ENCODE measurements at places on chromosomes 3 and 15.

- no peak for DNase-seq
These were observed 36.4 kb downstream of the CEP152 start for GRCh38 chr15:48774484-48774883.

DNA sequence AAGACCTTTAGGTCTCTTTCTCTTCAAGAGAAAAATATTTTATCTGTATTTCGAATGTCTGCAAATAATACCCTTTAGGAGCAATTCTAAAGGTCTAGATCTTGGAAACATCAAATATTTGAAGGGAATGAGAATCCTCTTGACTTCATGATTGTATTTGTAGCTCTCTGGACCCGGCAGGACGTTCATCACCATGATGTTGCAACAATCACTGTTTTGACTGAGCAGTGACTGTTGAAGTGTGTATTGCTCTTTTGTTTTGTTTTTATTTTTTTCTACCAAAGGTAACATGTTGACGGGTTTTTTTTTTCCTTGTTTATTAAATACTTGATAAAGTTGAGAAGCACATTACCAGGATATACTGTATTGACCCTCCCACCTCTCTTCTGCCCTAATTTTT, 55.3 kb upstream of the CCR4 start:
- DNase-seq, result no peak

- DNase-seq, result peak; percentile 91
These were observed 514 bp downstream of the MBNL1 start for GRCh38 chr3:152269056-152269830.

DNA sequence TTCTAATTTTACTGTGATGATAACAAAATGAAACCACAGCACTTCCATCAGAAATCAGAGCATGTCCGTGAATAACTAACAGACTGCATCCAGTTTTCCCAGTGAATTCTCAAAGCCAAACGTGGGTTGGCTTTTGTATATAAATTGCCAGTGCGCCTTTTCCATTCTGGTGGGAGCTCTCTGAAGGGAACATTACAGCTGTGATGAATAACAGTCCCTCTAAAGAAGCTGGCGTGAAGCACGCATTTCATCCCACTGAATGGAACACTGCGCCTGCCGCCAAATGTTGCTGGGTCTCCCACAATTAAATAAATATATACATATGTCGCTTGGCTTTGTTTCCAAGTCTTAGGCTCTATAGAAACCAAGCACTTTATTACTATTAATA, 113.0 kb upstream of the PFN2 start:
- no peak for DNase-seq

- DNase-seq, result no peak
These were observed 143.7 kb downstream of the ISL2 start for GRCh38 chr15:76480267-76480666.

DNA sequence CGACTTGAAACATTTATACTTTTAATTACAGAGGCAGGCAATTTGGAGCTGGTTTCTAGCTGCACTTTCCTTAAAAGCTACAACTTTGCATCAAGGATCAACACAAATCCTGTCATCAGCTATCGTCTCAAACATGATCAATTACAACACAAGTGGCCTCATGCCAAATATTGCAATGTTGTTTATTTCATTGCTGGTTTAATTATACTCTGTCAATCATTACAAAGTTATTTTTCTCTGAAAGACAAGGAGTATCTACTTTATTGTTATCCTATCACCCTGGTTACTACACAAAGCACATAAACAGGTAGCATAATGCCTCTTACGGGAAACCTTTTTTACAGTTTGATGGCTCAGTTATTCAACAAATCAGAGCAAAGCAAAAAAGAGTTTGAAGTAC, 58.0 kb upstream of the FOXB1 start:
- DNase-seq, result no peak

DNA sequence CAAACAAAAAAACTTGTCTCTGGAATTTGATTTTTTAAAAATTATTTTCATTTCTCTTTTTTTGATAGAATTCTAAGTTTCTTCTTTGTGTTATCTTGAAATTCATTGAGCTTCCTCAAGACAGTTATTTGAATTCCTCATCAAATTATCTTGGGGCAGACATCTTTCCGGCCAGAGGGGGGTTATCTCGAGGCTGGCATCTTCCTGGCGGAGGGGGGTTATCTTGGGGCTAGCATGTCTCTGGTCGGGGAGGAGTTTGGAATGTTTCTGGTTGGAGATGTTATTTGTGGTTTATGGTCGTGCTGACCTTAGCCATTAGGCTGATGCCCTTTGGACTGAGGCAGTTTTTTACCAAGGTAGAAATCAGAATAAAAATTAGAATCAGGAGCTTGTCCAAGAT, 15.9 kb upstream of the TUBGCP5 start:
- DNase-seq, result no peak

DNA sequence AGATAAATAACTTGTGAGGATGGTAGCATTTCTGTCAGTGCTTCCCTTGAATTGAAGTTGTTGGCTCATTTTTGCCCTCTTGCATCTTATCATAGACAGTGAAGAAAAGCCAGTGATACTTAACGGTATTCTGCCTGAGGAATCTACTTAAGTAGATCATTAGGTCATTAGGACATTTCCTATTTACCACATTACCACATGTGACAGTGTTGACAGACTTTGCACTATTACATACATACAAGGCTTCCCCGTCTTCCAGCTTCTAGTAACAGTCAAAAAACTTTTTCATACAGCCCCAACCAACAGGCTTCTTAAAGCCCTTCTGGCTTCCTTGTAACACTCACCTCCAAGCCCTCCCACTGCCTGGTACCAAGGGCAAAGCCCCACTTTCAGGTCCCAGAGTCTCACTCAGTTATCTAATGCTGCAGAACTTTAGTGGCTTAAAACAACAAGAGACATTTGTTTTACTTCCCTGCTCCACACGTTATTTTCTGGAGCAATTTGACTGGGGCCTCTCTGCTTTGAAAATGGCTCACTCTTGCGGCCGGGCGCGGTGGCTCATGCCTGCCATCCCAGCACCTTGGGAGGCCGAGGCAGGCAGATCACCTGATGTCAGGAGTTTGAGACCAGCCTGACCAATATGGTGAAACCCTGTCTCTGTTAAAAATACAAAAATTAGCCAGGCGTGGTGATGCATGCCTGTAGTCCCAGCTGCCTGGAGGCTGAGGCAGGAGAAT, 40.0 kb downstream of the ASB7 start:
- no peak for DNase-seq

DNA sequence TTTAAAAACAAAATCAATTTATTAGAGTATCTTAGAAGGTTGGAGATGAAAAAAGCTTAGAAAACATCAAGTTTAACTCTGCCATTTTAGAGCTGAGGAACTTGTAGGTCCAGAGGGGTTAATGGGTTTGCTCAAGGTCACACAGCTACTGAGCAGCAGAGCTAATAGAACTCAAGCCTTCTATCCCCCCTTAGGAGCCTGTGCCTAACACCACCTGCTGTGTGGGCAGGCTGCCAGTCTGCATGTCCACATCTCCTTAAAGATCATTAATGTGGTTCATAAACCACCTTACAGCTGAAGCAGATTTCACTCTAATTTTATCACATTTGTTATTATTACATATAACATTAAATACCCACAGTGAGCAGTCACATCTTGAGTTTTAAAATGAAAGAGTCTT, 14.1 kb upstream of the SLC35G2 start:
- DNase-seq, result no peak

GRCh38 chr3:69012100-69012799, 1.2 kb downstream of the EOGT start:
- DNase-seq, result no peak

DNA sequence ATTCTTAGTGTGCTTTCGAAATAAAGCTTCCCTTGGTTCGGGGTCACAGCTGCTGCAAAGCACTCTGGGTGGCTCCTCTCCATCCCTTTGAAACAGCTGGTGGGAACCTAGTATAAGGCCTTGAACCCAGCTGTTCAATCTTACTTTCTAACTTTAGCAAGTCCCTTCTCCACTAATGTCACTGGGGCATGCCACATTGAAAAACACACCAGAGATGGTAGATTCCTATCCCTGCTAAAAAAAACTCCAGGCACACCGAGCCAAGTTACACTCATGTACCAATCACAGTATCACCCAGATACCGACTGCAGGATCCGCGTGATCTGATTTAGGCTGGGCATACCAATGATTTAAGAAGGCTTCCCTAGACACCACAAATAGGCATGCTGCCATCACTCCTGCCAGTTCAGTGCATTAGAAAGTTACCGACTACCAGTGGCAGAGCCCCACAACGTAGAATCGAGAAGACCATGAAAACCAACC, 65.0 kb downstream of the WWTR1 start:
- DNase-seq, result no peak
